ENCODE measurements at places on chromosomes 16 and 17. TPM values are rescaled to one million over a fixed set of nuclear protein-coding genes. Genes with fewer than 3 reads are reported as not detected.

DNA sequence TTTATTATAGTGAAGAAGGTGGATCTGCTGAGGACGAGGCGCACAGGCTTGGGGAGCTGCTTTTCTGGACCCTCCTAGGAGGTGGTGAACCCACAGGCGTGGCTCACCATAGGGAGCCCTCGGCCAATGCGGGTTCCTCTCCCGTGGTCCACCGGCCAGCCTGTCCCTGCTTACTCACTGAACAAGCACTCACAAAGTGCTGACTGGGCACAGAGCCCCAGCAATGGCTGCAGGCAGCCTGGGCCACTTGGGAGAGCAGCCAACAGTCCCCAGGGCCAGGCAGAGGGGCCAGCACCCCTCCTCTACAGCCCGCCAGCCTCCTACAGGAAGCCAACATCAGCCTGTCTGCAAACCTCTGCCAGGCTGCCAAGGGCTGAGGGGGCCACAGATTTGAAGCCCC, 19.1 kb upstream of the NCBP3 start:
- H3K27ac ChIP-seq, result no peak overlapping the region
- no peaks in the 10 kb centered on the region for H3K27me3 ChIP-seq
- no peak overlapping the region for H3K4me3 ChIP-seq
- no peaks in the 10 kb centered on the region for H3K4me1 ChIP-seq
- H3K36me3 ChIP-seq, result peaks cover 2% of the 10 kb centered on the region

DNA sequence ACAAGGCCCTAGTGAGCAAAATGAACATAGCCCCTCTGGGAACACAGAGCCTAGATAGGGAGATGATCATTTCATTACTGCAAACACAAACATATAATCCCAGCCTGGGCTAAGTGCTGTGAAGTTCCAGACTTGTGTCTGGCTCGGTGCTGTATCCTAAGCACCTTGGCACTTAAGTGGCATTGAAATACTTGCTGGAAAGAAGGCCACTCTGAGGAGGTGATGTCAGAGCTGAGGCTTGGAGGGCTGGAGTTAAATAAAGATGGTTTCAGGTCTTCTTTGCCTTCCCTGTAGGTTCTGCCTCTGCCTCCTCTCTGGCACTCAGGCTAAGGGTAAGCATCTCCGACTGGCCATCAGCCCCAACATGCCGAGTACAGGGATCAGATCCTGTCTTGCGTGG, 2.4 kb upstream of the CACNA1G start:
- peaks cover 52% of the 10 kb centered on the region for H3K27me3 ChIP-seq
- peaks cover 5% of the 10 kb centered on the region for H3K4me1 ChIP-seq
- H3K4me3 ChIP-seq, result no peak overlapping the region
- DNase-seq, result no peak
- H3K36me3 ChIP-seq, result peaks cover 2% of the 10 kb centered on the region

Gene CES1
- not detected for total RNA-seq

Gene FMNL1
- total RNA-seq, result 3.2 TPM

Gene SCGB1C2
- not detected for total RNA-seq

Gene TP53TG3D
- total RNA-seq, result not detected

- no peak overlapping the region for H3K27ac ChIP-seq
- H3K4me1 ChIP-seq, result no peaks in the 10 kb centered on the region
- no peaks in the 10 kb centered on the region for H3K27me3 ChIP-seq
- DNase-seq, result no peak
- H3K36me3 ChIP-seq, result peaks cover 5% of the 10 kb centered on the region
Measured at GRCh38 chr16:309476-309875, 26.5 kb downstream of the PDIA2 start.

DNA sequence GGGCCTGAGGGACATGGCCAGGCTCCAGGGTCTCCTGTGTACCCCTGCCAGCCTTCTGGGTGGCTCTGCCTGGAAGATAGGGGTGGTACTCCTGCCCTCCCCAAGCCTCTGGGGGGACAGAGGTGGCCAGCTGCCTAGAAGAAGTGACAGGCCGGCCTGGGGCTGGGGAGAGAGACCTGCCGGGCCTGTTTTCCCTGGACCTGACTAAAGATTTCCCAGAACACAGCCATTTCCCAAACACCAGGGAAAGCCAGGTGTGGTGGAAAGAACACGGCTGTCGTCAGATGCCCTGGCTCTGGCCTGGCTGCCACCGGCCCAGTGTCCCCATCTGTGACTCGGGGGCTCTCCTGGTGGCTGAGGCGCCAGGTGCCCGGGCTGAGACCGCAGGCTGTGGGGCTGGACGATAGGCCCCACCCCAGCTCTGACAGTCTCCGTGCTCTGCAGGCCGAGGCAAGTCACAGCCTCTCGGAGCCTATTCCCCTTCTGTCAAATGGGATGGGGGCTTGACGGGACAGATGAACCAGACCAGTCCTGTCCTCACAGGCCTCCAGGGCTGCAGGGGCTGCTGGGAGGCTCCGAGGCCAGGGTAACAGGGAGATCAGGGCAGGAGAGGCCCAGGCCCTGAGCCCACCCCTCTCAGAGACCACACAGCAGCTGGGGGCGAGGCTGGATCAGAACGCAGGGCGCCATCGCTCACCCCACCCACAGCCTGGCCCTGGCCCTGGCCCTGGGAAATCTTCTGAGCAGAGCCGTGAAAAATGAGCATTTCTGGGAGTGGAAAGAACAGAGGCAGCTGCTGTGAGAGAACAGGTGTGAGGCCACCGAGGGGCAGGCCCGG, 33.1 kb downstream of the CTU2 start:
- H3K27ac ChIP-seq, result no peak overlapping the region
- H3K27me3 ChIP-seq, result peaks cover 3% of the 10 kb centered on the region
- H3K4me3 ChIP-seq, result no peak overlapping the region
- no peak for DNase-seq

DNA sequence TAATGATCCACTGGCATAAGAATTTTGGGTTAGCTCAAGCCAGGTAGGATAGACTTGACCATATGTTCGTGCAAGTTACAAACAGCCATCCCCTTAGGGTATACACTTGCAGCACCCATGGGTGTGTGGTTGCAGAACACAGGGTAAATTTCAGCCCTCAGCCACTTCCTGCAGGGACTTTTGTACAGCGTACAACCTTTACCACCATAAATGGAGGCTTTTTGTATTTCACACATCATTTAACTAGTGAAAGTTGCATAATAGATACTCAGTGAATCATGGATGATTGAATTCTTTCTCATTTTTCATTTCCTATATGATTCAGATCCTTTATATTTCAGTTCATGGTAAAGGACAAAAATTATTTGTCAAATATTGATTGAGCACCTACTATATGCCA, 473.9 kb downstream of the CDH13 start:
- H3K4me1 ChIP-seq, result no peaks in the 10 kb centered on the region
- peaks cover 2% of the 10 kb centered on the region for H3K36me3 ChIP-seq
- H3K27ac ChIP-seq, result no peak overlapping the region
- no peak for DNase-seq

- peaks cover 13% of the 10 kb centered on the region for H3K27me3 ChIP-seq
- no peak overlapping the region for H3K4me3 ChIP-seq
- no peaks in the 10 kb centered on the region for H3K4me1 ChIP-seq
- no peak for DNase-seq
- no peak overlapping the region for H3K27ac ChIP-seq
Measured at GRCh38 chr17:63489291-63489690, 12.4 kb downstream of the ACE start.

Gene ALDH3A1
- total RNA-seq, result 1.0 TPM
